ENCODE measurements at places on chromosomes 1 and 21.

- DNase-seq: no peak
Measured at GRCh38 chr1:42551180-42551579, 88.1 kb downstream of the CCDC30 start.

GRCh38 chr1:50047916-50048694 lies 24.4 kb upstream of the AGBL4 start:
- DNase-seq: no peak

DNA sequence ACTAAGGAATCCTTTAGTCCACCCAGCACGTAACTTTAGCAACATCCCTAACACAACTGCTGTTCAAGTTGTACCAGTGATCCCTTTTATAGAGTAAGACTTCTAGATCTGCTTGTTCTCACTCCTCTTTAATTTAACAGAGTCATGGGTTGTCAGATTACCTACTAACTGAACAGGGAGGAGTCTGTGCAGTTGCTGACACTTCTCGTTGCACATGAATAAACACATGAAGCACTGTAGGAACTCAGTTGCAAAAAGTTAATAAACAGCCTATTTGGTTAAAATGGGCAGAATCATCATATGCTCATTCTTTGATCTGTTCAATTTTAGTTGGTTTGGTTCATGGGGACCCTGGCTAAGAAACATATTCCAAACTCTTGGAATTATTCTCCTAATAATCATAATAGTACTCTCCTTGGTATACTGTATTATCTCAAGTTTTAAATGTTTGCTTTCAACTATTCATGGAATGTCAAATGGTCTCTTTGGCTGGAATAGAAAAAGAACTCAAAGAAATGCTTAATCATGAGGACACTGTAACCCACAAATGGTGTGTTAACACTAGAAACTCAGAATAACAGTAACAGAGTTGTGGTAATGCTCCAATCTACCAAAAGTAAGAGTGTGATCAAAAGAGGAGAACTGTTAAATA lies 15.6 kb downstream of the PLPPR5 start:
- DNase-seq: no peak

DNA sequence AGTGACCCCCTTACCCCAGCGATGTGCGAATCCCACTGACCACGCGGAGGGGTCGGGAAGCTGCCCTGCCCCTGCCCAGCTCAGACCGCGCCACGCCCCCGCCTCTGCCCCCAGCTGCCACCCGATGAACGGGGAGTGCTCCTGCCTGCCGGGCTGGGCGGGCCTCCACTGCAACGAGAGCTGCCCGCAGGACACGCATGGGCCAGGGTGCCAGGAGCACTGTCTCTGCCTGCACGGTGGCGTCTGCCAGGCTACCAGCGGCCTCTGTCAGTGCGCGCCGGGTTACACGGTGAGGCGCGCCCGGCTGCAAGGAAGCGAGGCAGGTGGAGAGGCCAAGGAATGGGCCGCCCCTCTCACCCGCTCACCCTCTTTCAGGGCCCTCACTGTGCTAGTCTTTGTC lies 11.9 kb upstream of the LRRC71 start:
- no peak for DNase-seq

- peak; percentile 7 for DNase-seq
Measured at GRCh38 chr1:198681831-198682759, 43.3 kb downstream of the PTPRC start.

DNA sequence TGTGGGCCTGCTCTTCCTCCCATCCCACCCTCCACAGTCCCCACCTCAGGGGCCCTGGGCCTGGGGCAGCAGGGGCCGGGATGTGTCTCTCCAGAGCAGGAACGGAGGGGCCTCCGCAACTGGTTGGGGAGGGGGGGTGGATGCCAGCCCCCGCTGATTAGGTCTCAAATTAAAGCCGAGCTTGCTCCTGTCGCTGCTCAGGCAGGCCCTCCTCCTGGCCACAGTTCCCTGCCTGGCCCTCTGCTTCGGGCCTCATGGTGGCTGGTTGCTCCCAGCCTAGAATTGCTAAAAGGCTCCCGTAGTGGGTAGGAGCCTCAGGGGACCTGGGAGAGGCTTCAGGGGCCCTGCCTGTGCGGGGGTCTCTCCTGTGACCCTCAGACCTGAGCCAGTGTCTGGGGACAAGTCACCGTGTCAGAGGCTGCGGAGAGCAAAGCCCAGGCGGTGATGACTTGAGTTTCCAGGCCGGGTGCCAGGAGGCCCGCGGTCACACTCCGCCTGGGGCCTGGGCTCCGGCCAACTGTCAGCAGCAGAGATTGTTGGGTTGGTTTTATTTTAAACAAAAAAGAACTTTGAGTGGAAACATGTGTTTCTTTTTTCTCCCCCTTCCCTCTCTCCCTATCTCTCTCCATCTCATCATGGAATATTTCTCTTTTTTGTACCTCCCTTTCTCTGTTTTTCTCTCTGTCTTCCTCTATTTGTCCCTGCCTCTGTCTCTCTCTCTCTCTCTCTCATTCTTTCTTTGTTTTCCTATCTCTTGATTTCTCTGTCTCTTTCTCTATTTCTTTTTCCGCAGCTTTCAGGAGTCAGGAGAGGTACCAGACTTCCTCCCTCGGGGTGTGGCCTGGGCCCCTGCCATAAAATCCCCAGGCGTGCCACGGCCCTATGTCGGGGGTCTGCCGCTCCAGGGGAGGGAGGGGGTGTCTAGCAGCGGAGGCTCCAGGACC lies 20.0 kb upstream of the EPHA2 start:
- peak; percentile 76 for DNase-seq

DNA sequence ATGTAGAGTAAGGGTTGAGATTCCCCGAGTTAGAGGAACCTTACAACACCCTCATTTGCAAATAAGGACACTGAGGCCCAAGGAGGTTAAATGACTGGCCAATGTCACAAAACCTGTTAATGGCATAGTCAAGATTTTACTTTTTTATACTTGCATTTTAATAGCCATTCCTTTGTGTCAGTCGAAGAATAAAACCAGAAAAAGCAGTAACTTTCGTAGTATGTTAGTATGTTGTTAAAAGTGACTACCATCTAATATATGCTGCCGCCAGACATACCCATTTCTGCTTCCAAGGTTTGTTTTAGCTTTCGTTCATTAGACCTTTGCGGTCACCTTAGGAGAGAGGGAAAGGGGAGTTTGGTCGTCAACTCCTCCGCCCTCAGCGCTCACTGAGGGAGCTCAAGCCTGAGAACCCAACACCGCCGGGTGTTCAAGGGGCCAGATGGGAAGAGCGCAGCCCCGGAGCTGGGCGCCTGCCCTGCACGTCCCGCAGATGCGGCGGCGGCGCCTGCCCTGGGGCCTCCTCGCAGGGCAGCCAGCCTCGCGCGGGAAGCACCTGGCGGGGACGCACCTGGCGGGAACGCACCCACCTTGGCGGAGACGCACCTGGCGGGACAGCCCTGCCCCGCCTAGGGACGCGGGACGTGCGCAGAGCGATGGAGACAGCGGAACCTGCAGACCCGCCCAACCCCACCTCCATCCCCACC lies 466 bp downstream of the VPS26C start:
- peak; percentile 30 for DNase-seq

DNA sequence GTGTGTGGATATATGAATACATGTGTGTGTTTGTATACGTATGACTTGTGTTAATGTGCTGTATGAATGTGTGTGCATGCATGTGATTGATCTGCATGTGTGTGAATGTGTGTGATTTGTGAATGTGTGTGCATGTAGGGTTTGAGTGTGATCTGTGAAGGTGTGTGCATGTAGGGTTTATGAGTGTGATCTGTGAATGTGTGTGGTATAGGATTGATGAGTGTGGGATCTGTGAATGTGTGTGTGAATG lies 88.2 kb downstream of the STUM start:
- no peak for DNase-seq

DNA sequence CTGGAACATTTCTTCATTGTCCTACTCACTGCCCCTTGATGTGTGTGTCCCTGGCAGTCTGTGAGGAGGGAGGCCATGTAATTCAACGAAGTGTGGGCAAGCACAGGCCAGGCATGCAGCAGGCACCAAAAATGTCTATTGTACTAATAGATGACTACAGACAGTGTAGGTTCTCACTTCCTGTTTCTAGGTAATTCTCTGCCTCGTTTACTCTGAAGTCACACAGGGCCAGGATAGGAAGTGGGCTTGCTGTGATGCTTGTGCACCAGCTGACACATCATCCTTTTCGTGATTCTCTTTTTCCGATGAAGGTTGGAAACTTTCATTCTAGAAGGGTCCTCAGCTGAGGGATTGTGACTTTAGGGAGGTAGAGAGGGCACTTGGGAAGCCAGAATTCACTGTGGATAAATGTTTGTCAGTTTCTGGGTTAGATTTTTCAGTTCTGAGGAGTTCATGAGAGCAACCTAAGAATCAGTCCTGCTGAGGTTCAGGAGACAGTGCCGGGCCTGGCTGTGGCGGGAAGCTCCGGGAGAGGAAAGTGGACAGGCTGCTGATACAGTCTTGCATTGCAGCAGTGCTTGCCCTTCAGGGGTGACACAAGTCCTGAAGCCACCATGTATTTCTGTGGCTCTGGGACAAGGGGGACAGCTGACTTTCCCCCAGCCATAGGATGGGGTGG lies 4.3 kb upstream of the CSF1 start:
- no peak for DNase-seq

- DNase-seq: no peak
Measured at GRCh38 chr1:29743264-29743663, 506.9 kb downstream of the PTPRU start.

DNA sequence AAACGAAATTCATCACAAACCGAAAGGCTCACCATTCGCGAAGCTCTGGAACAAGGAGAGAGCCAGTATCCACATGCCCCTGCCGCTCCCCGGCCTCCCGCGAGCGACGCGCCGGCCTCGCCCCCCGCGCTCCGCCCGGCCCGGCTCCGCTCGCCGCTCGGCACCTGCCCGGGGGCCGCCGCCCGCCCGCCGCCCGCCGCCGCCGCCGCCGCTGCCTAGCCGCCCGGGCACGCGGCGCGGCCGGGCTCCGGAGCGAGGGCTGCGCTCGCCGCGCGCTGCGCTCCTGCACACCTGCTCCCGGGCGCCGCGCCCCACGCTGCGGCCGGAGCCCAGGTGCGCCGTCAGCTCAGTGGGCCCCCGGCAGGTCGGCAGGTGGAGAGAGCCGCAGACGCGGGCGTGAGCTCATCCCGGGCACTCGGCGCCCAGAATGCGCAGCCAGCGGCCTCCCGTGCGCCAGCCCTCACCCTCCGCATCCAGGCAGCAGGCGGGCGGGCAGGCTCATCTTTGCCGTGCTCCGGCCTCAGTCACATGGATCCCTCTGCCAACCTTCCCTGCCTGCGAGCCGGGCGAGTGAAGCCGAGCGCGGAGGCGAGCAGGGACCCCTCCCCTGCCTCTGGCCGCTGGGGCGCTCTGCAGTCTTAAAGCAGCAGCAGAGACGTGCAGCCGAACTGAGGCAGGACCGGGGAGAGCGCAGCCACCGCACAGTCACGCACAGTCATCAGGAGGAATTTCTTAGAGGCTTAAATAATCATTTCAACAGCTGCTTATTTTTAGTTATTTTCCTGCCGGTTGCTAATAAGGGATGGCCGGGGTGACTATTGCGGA lies at the start of gene DSCAM:
DSCAM (minus strand) TSS at position 572 of the 825 bp plus-strand sequence; CDS start at position 75, 497 bp downstream.
- DNase-seq: no peak

GRCh38 chr1:176961678-176962077 lies 202.8 kb downstream of the ASTN1 start:
- no peak for DNase-seq

DNA sequence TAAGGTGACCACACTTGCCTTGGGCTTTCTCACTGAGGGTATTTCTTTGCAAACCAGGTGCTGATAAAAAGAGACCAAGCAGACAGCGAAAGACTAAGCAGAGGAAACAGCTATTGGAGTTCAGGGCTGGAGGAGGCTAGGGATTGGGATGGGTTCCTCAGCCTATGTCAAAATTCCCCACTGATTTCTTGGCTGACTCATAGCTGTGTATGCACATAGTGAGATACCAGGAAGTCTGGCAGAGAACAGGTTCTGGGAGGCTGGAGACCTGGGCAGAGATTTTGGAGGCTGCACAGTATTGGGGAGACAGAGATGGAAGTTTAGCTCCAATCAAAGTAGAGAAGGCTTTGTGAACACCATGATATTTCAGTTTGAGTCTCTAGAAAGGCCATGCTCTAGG lies 25.3 kb downstream of the YARS1 start:
- no peak for DNase-seq

GRCh38 chr21:38351176-38351959 lies 94.6 kb downstream of the KCNJ15 start:
- DNase-seq: no peak

GRCh38 chr1:101284021-101284420 lies 47.2 kb downstream of the S1PR1 start:
- no peak for DNase-seq

- no peak for DNase-seq
Measured at GRCh38 chr21:15051644-15052458, 12.9 kb downstream of the NRIP1 start.

DNA sequence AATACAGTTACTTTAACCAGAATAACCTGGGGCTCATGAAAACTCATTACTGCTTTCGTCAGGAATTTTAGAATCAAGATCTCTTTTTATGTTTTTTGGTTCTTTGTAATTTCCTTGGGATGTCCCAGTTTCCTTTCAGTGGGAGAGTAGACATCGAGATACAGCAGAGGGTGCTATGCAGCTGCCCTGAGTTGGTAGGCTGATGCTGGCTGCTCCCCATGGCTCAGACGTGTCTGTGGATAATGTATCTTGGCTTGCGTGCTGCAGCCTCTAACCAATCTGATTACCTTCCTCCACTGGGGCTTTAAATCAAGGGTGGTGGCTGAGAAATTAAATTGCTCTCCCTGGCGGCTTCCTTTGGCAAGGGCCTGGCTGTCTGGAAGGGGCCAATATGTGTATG lies 253.7 kb downstream of the CACNA1E start:
- DNase-seq: no peak

DNA sequence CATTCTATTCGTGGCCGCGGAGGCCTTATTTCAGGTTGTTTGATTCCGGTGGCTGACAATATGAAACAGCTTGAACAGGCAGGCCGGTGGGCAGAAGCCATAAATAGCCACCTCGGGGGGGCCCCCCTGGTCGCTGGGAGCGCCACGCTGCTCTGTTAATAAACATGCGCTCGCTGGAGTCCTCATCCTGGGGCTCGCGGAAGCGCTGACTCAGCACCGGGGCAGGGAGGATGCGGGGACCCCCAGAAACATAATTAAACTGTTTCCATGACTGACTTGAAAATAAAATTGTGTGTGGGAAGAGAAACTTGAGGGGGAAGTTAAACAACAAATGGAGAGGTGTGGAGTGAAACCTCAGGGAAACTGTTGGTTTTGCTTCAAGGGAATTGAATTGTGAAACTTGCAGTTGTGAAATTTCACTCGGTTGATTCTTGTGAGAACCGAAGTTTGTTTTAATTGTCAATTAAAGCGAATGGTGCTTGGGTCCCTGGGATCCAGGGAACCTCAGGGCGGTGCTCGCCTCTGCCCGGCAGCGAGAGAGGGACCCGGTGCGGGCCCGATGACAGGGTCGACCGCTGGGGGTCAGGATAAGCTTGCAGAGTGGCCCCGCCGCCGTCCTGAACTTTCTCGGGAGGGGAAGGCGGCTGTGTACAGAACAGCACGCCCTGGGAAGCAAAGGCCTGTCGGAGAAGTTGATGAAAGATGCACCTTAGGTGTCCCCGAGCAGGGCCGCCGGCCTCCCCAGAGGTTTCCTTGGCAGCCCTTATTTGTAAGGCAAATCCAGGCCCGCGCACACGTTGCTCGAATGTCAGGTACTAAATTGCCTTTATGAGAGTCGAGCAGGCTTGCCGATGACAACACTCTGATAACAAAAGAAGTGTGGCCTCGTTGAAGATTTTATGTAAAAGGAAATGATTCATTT lies 176.9 kb upstream of the LMO4 start:
- DNase-seq: peak; percentile 31

- no peak for DNase-seq
Measured at GRCh38 chr1:82606546-82606945, 805.8 kb downstream of the ADGRL2 start.
